Stimulated activated CD4-positive, alpha-beta T cell treated with anti-CD3 and anti-CD28 coated beads, TNF-alpha, amount 100 ng/mL, for 1 hour (primary cell): ENCODE measurements at places on chromosomes 12 and 14.
A peak's percentile ranks its signal among the peaks of the same experiment; 100 is the strongest.

DNA sequence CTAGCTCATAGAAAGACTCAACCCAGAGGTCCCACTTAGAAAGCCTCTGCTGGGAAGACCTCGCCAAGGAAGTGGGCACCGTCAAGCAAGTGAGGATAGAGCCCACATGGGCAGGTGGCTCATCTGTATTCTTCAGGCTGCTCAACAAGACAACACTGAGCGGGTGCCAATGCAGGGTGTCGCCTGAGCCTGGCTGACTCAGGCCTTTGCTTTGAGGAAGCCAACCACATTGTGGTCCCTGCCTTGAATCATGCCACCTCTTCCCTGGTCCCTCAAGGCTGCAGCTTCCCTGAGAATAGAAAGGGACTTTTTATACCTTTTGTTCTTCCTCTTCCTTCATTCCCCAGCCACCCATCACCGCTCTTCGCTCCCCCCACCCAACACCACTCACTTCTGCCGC, 2.1 kb upstream of the RNASE13 start:
- no peak for DNase-seq

DNA sequence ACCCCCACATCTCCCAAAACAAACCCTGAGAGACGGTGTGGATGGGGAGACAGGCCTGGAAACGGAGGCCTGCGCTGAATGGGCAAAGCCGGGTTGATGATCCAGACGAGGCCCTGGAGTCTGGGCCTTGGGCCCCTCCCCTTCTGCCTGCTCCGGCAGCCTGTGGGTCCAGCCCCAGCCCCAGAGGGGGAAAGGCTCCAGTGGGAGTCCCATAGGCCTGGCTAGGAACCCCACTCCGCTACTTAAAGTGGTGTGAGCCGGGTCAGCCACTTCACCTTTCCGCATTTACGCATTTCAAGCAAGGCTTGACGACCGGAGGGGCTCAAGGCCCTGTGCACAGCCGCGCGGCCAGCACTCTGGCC, 695 bp upstream of the TNFAIP2 start:
- DNase-seq: no peak

DNA sequence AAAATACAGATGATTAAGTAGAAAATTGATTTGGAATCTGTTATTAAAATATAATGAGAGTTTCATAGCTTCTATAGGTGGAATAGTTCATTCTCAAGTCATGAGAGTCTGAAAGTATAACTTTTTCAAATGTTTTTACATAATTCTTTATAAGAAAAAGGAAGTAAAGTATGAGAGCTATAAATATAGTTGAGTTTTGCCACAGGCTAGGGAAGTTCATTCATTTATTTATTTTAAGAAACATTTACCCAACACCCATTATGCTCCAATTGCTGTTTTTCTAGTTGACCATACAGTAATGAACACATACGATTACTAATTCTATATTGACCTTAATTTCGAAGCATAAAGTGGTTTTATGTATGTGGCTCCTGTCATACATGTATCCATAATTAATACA, 24.8 kb downstream of the LRRIQ1 start:
- DNase-seq: no peak

DNA sequence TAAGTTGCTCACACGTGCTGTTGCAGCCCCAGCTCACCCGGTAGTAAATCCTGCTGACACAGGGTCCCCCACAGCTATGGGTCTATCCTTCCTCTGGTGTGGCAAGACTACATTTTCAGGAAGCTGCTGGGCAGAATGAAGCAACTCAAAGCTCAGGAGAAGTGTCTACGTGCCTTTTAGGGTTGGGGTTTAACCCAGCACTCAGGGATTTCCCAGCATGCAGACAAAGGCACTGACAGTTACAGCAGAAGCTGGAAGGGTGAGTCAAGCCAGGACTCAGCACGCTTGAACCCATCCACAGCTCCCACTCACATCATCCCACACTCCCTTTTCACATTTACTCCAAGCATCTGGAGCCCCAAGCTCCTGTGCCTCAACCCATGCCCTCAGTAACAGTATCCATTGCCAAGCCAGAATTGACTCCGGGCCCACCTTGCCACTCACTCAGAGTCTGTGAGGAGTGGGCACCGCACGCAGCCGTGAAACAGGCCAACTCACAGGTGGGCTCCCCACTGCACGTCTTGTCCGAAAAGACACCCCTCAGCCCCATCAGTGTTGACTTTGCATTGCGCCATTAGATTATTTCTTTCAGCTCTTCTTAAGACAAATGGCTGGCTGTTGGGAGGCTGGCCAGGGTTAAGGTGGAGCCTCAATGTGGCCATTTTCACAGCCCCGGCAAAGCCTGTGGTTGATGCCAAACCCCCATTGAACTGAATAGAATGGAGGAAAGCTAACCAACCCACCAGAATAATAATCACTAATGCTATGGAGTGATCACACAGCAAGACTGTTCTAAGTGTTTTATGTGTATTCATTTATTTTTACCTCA, 59.6 kb downstream of the ZFP36L1 start:
- no peak for DNase-seq

DNA sequence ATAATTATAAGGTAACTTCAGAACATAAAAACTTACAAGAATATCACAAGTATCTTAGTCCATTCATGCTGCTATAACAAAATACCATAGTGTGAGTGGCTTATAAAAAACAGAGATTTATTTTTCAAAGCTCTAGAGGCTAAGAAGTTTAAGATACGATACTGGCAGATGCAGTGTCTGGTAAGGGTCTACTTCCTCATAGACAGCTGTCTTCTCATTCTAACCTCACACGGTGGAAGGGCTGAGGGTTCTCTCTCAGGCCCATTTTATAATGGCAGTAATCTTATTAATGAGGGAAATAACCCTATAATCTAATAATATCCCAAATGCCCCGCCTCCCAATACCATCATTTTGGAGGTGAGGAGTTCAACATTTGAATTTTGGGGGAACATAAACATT, 23.7 kb upstream of the OSBPL8 start:
- DNase-seq: no peak

DNA sequence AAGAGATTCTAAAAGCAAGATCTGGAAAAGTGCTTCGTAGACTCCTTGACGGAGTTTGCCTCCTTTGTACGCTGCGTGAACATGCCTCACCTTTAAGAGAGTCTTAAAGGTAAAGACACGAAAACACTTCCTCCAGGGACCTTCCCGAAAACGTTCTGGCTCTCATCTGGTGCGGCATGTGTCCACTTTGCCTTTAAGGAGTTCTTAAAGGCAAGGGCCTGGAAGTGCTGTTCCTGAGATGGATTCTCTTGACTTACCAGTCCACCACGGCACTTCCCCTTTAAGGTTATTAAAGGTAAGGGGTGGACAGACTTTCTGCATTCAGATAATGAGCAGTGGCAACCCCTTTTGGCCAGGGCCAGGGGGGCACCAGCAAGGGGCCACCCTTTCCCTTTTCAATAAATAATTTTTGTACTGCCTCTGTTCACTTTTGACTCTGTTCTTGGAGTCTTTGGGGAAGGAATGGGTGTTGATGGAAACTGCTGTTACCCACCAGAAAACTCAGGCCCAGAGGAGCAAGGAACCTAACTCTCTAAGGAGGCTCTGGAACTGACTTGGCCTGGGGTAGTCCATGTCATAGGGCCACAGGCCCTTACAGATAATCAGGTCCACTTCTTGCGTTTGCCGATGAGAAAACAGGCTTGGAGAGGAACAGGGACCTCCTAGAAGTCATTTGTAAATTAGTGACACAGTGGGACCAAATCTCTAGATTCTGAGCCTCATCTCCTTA, 4.4 kb downstream of the REM2 start:
- DNase-seq: no peak

DNA sequence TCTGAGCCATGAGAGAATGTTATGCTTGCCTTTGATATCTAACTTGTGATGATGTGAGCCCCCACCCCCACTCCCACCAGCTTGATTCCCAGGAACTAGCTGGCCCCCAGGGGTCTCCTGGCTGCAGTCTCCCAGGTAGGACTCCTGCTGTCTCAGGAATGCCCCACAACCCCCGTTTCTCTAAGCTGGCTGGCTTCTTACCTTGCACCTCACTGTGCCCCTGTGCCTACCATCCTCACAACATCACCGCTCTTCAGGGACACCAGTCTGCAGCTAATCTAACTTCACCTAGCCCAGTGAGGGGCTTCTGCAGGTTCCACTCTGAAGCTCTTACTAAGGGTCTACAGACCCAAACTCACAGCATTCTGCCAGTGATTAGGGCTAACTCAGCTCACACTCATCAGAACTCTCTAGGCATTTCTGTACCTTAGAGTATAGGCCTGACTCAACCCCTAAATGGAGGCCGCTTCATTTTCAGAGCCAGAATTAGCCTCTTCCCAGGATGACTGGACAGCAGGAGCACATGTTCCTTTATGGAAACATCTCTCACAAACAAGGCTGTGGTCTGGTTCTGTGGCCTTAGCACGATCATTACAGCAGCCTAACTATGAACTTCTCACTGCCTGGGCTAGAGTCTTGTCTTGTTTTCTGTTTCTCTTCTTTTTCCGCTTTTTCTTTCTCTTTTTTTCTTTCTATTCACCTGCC, 72.8 kb upstream of the IFNG-AS1 start:
- DNase-seq: no peak

- DNase-seq: no peak
Observed at GRCh38 chr12:3596703-3597415, 105.9 kb downstream of the PRMT8 start.

GRCh38 chr12:5078423-5078822, 34.7 kb downstream of the KCNA5 start:
- no peak for DNase-seq

GRCh38 chr12:103457471-103457870, 38.3 kb downstream of the C12orf42 start:
- DNase-seq: no peak

GRCh38 chr12:70338531-70338930, 27.6 kb upstream of the KCNMB4 start:
- no peak for DNase-seq

DNA sequence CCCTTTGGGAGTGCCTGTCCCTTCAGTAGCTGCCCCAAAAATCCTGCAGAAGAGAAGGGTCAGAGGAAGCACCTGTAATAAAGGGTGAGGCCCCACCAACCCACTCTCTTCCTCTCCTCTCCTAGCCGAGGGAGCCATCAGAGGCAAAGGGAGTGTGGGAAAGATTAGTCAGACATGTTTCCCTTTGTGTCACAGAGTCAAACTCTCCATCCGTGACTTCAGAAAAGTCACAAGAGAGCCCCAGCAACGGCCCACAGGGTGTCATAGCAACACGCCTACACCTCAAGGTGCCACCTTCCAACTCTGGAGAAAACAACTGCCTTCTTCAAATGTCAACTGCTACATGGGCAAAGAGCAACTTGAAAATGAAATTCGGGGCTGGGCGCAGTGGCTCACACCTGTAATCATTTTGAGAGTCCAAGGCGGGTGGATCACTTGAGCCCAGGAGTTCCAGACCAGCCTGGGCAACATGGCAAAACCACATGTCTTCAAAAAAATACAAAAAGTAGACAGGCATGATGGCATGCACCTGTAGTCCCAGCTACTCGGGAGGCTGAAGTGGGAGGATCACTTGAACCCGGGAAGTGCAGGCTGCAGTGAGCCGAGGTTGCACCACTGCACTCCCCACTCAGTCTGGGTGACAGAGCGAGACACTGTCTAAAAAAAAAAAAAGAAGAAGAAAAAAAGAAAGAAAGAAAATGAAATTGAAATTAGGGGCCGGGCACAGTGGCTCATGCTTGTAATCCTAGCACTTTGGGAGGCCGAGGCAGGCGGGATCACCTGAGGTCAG, 17.7 kb upstream of the CD27 start:
- peak; percentile 72 for DNase-seq

GRCh38 chr12:93358821-93359220, 18.9 kb upstream of the NUDT4 start:
- no peak for DNase-seq

GRCh38 chr12:91327131-91327530, 144.5 kb upstream of the DCN start:
- no peak for DNase-seq

DNA sequence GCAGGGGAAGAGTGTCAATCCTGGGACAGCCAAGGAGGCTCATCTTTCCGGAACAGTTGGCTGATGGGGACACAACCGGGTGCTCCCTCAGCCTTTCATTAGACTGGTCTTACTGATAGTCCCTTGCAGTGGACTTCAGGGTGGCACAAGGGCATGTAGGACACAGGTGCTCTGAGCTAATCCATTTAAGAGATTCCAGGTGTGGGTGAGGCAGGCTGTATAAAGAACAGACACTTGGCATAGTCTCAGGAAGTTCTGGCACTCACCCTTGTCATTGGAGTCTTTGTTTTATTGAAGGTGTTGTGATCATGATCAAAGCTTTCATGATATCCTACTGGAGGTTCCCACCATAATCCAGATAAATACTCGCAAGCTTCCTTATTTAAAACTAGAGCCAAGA, 341.6 kb downstream of the EMP1 start:
- no peak for DNase-seq

DNA sequence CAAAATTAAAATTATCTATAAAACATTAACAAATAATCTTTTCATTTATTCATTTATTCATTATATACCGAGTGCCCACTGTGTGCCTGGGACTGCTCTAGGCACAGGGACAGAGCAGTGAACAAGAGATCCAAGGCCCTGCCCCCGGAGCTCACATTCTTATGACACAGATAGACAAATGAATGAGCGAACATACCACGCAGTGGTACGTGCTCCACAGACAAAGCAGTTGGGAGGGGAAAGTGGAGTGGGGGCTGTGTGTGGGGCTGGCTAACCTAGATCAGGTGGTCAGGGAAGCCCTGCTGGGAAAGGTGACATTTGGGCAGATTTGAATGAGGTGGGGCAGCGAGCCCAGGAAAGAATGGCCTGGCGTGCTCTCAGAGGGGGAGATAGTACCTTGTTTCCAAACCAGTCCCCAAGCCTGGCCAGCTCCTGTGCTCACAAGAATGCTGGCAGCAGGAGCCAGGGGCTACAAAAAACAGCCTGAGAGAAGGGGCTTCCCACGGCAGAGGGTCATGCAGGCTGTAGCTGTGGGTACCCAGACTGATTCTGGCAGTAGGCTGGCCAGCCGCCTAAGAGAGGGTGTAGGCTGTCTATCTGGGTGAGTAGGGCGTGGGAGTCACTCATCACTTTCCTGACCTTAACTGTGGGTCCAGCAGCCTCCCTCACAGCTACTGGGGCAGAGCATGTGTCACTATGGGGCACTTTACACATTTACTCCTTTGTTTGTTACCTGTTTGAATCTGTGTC, 57.8 kb upstream of the ACTN1 start:
- no peak for DNase-seq

DNA sequence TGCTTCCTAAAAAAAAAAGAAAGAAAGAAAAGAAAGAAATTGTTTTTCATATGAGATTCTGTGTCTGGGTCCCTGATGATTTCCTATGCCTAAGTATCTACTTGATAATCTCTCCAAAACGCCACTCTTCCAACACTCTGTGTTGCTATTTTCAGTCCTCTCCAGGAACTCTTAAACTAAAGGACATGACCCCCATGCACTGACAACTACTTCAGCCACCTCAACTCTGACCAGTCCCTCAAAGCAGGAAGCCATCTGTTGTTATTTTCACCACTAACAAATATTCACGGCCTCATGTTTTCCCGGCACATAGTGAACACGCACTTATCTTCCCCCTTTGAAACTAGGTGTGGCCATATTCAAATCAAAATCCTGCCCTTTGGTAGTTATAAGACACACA, 259.3 kb downstream of the PPFIA2 start:
- no peak for DNase-seq

GRCh38 chr14:100498068-100498467, 89.1 kb downstream of the BEGAIN start:
- no peak for DNase-seq
